ENCODE measurements at places on chromosomes 5 and 9.

- DNase-seq, result no peak
These were observed 54.6 kb upstream of the MAP3K1 start for GRCh38 chr5:56760723-56761122.

- no peak for DNase-seq
These were observed 55.7 kb upstream of the FAM120AOS start for GRCh38 chr9:93509084-93509483.

- DNase-seq, result peak; percentile 17
These were observed 6.8 kb downstream of the GZMK start for GRCh38 chr5:55030676-55031369.

- DNase-seq, result no peak
These were observed 1143.2 kb upstream of the CDH6 start for GRCh38 chr5:30050056-30050815.

DNA sequence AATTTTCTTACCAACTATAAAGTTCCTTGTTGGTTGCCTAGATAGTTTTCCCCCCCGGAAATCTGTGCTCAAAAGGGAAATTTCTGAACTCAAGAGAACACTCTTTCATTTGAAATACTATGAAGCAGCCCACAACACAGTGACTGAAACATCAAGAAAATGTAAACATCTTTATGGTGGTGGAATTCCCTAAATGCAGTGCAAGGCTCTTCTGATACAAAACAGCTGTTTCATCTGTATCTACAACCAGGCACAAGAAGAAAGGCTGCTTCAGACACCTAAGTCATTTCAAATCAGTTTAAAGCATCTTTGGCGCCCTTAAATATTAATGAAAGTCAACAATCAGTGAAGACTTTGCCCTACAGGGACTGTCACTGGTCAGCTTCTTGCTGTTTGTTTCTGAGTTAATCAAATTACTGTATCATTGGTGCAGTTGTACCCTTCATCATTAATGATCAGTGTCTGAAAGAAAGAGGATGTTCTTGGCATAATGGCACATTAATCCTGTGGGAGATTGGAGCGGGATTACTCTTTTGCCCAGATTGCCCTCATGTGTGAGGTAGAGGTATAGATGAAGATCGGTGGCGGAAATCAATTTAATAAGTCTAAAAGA, 947.0 kb downstream of the NR2F1-AS1 start:
- DNase-seq, result no peak

GRCh38 chr5:1205255-1206180, 4.1 kb downstream of the SLC6A19 start:
- no peak for DNase-seq

DNA sequence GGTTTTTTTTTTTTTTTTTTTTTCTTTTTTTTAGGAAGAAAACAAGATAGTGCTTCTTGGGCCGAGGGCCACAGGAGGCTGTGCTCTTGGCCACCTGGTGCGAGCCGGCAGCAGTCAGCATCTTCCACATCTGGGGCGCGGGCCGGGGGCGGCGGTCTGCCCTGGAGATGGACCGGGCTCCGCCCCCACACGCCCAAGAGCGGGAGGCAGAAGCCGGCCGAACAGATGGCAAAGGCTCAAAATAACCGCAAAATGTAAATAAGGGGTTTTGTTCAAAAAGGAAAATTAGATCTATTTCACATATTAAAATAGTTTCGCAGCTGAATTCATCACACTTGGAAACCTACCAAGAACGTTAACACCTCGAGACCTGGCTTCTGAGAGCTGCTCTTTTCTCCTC, 51.5 kb upstream of the UBAC1 start:
- no peak for DNase-seq

DNA sequence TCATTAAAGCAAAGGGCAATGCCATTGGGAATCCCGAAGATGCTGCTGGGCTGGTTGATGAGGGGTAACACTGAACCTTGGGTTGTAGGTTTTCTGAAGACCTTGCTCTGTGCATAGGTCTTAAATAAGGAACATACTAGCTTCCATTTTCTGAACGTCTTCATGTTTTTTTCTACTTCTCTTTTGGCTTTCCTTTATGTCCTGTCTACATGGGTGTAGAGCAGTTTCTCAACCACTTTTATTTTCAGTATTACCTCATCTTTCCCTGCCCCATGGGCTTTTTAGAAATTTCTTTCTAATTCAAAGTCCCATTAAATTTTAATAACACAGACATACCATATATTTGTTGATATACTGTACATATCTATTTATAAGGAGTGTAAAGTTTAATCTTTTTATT, at the start of gene IFNA14:
IFNA14 (minus strand) TSS at position 95 of the 400 bp plus-strand sequence; CDS start at position 25, 70 bp downstream.
- no peak for DNase-seq

- no peak for DNase-seq
These were observed 61.0 kb upstream of the SPTLC1 start for GRCh38 chr9:92176068-92176799.

GRCh38 chr9:6708732-6709131, 49.0 kb upstream of the KDM4C start:
- DNase-seq, result no peak

DNA sequence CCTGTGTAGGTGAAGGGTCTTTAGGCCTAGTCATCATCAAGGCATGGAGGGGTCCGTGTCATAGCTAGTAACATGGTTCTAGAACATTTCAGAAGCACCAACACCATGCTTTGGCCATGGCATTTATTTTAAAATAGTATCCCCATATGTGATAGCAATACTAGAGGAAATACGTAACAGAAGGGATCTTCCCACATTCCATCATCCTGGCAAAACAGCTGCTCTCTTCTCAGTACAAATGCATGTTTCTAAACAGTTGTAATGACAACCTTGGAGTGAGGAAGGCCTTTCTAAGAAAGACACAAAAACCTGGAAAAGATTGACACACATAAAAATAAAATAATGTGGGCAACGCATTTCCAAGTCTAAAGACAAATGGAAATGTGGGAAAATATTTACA, 97.6 kb downstream of the GADD45G start:
- DNase-seq, result no peak

DNA sequence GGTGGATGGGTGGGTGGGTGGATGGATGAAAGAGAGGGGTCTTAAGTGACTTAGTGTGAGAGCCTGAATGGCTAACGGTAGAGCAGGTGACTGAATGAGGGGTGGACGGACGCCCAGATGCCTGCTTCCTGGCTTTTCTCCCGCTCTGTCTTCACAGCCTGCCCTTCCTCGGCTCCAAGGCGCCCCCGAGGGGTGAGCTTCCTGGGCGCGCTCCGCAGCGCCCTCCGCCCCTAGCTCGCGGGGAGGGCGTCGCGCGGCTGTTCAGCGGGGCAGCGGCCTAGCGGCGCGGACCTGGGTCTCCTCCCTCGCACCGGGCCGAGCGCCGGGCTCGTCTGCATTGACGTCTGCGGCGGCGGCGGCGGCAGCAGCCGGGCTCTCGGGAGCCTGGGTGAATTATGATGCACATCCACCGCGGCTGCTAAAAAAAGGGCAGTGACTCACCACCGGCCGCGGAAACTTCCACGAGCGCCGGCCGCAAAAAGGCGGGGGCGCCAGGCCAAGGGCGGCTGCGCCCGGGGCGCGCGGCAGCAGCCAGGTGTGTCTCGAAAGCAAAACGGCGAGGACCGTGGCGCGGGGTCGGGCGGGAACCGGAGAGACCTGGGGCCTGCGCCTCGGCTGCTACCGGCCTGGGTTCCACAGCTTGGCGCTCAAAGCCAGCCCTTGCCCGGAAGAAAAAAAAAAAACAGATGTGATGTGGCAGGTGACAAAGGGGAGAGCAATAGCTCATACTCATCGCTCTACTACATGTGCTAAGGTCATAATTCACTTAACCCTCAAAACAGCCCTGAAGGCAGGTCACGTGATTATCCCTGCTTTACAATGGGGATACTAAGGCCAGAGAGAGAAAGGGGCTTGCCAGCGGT, 143.0 kb upstream of the ADRA1B start:
- peak; percentile 37 for DNase-seq

DNA sequence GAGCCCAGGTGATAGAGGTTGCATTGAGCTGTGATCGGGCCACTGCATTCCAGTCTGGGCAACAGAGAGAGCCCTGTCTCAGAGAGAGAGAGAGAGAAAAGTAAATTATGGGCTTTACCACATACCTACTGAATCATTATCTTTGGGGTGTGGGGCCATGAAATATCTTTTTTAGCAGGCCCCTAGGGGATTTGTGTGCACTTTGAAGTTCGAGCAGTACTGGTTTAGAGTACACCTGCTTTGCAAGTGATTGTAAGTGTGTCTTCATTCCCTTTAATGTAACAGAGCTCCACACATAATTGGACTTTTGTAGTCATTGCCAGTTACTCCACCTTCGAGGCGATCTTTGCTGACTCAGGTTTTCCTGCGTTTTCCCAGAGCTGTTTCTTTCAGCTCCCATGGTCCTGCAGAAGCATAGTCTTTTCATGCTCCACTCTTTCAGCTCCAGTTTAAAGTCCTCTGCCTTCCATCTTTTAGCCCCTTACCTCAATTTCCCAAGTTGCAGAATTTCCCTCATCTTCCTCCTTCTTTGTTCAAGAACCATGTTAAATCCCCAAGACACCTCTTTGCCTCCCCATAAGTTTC, 24.0 kb upstream of the FRMPD1 start:
- DNase-seq, result no peak

- DNase-seq, result no peak
These were observed 202.2 kb upstream of the DMRTA1 start for GRCh38 chr9:22244139-22245011.

- DNase-seq, result no peak
These were observed 6.9 kb downstream of the KIAA1958 start for GRCh38 chr9:112493393-112494137.

DNA sequence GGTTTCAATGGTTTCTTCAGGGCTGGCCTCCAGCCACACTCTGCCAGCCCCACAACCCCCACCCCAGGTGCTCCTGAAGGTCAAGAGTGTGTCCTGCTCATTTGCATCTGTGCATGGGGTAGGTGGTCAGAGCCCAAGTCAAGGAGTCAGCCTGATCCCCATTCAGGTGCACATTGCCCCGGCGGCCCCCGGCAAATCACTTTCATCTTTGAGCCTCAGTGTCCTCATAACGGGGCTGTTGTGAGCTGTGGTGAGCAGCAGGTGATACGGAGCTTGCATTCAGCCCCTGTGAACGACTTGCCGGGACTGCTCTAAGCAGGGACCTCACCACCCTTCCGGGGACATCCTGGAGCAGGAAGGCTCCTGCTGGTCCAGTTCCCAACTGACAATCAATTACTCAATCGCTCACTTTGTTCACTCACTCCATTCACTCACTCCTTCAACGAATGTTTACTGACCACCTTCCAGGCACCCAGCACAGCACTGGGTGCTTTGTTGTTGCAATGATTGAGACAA, 93.2 kb upstream of the CPEB4 start:
- no peak for DNase-seq

DNA sequence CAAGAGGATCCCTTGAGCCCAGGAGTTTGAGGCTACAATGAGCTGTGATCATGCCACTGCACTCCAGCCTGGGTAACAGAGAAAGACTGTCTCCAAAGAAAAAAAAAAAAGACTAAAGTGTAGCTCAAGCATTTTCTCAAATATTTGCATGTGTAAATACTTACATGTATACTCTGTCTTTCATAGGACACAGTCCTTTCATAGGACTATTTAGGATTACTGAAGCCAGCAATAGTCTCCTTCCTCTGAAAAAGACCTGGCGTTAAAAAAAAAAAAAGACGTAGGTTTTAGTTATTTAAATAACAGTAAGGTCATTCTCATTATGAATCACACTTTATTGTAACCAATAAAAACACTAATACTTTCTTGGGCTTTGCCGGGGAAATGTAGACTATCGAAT, 29.9 kb downstream of the HSDL2 start:
- no peak for DNase-seq

GRCh38 chr5:856531-857425, 6.0 kb upstream of the ZDHHC11 start:
- DNase-seq, result no peak

GRCh38 chr5:111922344-111922743, 165.3 kb upstream of the NREP start:
- DNase-seq, result no peak

GRCh38 chr5:178298283-178298807, 65.7 kb upstream of the PHYKPL start:
- DNase-seq, result no peak

DNA sequence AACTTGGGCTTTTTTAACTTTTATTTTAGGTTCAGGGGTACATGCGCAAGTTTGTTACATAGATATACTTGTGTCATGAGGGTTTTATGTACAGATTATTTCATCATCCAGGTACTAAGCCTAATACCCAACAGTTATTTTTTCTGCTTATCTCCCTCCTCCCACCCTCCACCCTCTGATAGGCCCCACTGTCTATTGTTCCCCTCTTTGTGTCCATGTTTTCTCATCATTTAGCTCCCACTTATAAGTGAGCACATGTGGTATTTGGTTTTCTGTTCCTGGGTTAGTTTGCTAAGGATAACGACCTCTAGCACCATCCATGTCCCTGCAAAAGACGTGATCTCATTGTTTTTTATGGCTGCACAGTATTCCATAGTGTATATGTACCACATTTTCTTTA, 172.1 kb downstream of the SNCAIP start:
- DNase-seq, result no peak

- DNase-seq, result no peak
These were observed 314.1 kb upstream of the PTGER4 start for GRCh38 chr5:40365342-40366330.

DNA sequence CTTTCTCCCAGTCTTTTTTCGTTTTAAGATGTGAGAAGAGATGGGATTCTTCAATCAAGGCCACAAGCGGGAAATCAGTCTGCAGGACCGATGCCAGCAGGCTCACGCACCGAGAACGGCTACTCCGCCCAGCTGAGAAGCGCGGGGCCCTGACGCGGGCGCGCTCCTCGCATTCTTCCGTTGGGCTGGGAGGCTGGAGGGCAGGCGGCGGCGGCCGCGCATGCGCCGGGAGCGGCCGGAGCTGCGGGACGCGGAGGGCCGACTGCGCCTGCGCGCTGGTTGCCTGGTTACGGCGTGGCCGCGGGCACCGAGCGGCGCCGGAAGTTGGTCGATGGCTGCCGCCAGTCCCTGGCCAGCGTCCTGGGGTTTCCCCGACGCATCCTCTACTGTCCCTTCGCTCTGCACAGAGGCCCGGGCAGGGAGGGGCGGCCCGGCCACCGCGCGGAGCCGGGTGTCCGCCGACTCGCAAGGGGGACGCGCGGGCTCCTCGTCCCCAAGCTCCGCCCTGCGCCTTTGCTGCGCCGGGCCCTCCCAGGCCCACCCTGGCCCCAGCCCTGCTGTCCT, 831 bp upstream of the SEC16A start:
- peak; percentile 60 for DNase-seq

- no peak for DNase-seq
These were observed 179.1 kb downstream of the FAM170A start for GRCh38 chr5:119808474-119808873.

- no peak for DNase-seq
These were observed 110.1 kb upstream of the MOCS2 start for GRCh38 chr5:53219610-53220009.

- DNase-seq, result no peak
These were observed 48.2 kb downstream of the EQTN start for GRCh38 chr9:27248702-27249101.

GRCh38 chr9:85723215-85723614, 18.5 kb downstream of the AGTPBP1 start:
- DNase-seq, result no peak
